ENCODE measurements at places on chromosomes 7 and 10.

GRCh38 chr10:90443342-90443741, 414.5 kb downstream of the HTR7 start:
- DNase-seq, result no peak

DNA sequence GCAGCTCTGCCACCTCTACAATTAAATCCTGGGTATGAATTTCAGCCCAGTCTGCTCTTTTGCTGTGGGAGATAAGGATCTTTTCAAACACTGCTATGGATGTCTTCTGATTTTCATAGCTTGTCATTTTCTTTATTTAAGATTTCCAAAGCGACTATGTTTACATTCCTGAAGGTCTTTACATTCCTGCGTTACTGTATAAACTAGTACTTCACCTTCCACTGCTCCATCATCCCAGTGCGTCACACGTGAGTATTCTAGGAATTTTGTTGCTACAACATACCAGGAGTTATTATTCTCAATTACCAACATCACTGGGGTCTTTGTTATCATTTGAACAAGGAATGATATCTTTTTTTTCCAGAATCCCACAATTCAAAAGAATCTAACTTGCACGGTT, 944.7 kb downstream of the SORCS3 start:
- DNase-seq, result peak; percentile 90

DNA sequence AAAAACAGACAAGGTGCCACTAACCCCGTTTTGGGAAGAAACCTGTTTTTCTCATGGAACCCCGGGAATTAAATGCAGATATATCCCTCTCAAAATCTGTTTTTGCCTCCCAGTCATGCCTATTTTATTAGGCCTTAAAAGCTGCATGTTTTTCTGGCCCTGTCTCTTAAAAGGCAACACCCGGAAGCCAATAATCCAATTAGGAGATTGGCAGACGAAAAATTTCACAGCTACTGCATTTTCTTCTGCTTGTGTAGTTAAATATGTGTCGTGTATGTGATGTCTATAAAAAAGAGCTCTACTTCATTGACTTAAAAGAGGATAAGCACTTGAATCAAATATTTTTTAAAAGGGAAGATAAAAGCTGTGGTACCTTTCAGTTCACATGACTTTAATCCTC, 31.9 kb upstream of the OPTN start:
- DNase-seq, result no peak

- DNase-seq, result no peak
These were observed 174.2 kb upstream of the ZNF32 start for GRCh38 chr10:43822631-43823580.

- DNase-seq, result no peak
These were observed 87.1 kb downstream of the HIBADH start for GRCh38 chr7:27575613-27576012.

GRCh38 chr10:61284222-61284890, 168.8 kb downstream of the TMEM26 start:
- peak; percentile 79 for DNase-seq

- no peak for DNase-seq
These were observed 229.1 kb downstream of the CUX1 start for GRCh38 chr7:102046373-102047117.

GRCh38 chr10:60123172-60123571, 216.8 kb upstream of the CCDC6 start:
- DNase-seq, result peak; percentile 48

DNA sequence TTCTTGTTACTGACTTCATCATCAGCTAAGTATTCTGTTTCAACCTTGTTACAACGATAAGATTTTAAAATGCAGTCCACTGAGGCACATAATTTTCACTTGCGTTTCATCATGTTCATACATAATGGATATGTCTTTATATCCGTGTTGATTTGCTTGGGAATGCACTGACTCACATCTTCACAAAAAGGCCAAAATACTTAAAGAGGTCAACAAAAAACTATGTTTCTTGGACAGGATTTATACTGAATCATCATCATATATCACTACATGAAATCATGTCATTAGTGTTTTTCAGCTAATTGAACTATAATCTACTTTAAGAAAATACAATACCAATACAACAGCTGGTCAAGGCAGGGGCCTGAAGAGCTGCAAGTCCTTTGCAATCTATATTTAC, 324.5 kb upstream of the KLF6 start:
- no peak for DNase-seq

DNA sequence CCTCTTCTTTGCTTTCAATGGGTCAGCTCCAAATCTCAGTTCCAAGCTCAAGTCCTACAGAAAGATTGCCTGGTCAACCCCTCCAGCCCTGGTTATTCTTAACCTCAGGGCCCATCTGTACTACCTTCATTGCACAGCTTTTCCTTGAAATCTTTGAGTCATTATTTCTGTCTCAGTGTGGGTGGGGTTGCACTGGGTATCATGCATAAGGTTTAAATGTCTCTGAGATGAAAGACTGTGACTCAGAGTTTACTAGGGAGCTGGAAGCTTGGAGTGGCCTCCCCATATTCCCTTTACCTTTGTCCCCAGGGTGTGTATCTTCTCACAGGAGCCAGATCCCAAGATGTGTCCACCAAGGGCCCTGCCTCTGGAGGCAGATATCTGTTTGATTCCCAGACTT, 3.3 kb upstream of the OR6V1 start:
- no peak for DNase-seq

GRCh38 chr10:96511044-96511945, 2.4 kb downstream of the TLL2 start:
- DNase-seq, result peak; percentile 46

DNA sequence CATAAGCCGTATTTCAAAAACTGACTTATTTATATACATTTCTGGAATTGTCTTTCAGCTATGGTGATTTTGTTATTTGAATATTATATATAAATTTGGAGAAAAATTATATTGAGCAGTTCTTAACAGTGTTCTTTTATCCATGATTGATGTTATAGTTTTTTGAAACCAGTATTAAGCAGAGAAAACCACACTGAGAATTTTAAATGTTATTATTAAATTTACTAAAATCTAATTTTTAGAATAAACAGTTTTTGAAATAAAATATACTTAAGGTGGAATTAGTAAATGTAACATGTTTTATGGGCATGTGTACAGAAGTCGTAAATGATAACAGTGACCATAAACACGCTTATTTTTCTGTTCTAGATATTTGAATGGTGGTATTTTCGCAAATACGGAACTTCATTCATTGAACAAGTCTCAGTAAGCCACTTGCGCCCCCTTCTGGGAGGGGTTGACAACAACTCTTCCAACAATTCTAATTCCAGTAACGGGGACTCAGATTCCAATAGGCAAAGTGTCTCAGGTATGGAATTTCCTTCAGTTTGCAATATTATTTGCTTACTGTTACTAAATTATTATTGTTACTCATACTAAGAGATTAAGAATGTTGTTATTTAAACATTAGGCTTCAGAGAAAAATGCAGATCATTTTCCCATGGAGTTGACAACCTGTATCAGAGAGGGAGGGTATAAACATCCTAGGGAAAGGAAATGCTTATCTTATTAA, 166.1 kb downstream of the ST7 start:
- DNase-seq, result peak; percentile 83

DNA sequence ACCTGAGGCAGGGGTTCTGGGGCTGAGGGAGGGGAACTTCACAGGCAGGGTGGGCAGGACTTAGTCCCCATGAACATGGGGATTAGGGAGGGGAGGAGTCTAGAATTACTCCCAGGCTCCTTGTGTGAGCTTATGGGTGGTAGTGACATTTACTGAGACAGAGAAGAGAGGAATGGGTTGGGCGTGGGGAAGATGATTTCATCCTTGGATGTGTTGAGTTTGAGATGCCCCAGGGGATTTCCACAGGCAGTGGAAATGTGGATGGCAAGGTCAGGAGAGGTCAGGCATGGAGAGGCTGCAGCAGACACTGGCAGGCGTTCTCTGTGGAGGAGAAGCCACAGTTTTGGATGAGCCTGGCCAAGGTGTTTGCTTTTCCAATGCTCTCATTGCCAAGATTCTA, 26.4 kb upstream of the GSDME start:
- DNase-seq, result peak; percentile 20

- peak; percentile 10 for DNase-seq
These were observed 404.1 kb upstream of the MKI67 start for GRCh38 chr10:128530301-128530700.

- DNase-seq, result no peak
These were observed 30.8 kb upstream of the NME8 start for GRCh38 chr7:37817591-37817960.

- DNase-seq, result no peak
These were observed 27.7 kb upstream of the TLX1 start for GRCh38 chr10:101103430-101103829.

GRCh38 chr10:50576245-50576815, 47.4 kb downstream of the SGMS1 start:
- peak; percentile 67 for DNase-seq

- DNase-seq, result no peak
These were observed 109.7 kb downstream of the ELMO1 start for GRCh38 chr7:37338966-37339365.

- DNase-seq, result peak; percentile 19
These were observed 173.3 kb downstream of the SLC16A9 start for GRCh38 chr10:59536167-59537014.

DNA sequence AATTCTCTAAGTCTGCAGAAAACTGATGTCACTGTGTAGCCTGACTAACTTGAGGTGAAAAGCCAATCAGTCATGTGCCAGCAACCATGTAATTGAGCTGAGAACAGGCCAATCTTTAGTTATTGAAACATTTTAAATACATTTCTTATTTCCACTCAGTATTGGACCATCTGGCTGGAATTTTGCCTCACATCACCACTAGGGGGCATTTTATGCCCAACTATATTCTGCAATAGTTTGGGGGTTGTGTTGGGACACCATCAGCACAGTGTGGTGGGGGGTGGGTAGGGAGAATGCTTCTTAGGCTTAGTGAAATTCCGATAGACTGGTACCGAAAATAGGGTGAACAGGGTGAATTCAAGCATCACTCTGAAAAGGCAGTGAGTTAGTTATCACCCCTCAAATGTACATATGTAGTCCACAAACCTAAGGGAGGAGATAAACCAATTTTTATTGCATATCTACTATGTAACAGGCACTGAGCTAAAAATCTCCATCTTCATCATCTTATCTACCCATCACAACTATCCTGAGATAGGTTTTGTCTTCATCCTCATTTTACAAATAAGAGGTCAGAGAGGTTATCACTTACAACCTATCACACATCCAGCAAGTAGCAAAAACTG, 17.8 kb downstream of the NPSR1 start:
- DNase-seq, result peak; percentile 42

GRCh38 chr10:77514870-77515269, 122.7 kb downstream of the KCNMA1 start:
- no peak for DNase-seq

- DNase-seq, result peak; percentile 78
These were observed 42.0 kb downstream of the ZC3HC1 start for GRCh38 chr7:130008941-130009847.

- no peak for DNase-seq
These were observed 66.4 kb downstream of the ST8SIA6 start for GRCh38 chr10:17387861-17388503.

GRCh38 chr7:70776627-70777101, 355.3 kb upstream of the GALNT17 start:
- no peak for DNase-seq

- DNase-seq, result no peak
These were observed 33.1 kb downstream of the ZMIZ1 start for GRCh38 chr10:79101560-79102497.

GRCh38 chr7:1419688-1420087, 39.6 kb downstream of the MICALL2 start:
- DNase-seq, result no peak

GRCh38 chr7:77651575-77652162, 44.6 kb upstream of the RSBN1L start:
- DNase-seq, result peak; percentile 47

DNA sequence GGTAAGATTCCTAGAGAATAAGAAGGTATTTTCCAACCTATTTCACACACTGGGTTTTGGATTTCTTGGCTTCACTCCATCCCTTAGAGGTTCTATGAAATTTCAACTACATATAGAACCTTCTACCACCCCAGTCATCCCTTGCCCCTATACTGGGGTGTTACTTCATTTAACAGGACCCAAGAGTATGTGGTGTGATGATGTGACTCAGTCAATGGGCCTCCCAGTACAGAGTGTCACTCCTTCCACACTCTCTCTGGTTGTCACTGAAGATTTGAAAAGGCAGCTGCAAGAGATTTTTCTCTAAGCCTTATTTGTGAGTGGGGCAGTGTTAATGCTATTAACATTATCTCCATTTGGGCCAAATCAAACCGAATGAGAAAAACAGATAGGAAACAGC, 33.5 kb downstream of the FGFBP3 start:
- DNase-seq, result no peak

- DNase-seq, result no peak
These were observed 151.5 kb downstream of the GRID1 start for GRCh38 chr10:86215046-86215445.

GRCh38 chr10:130935897-130936550, 375.5 kb downstream of the TCERG1L start:
- DNase-seq, result no peak

DNA sequence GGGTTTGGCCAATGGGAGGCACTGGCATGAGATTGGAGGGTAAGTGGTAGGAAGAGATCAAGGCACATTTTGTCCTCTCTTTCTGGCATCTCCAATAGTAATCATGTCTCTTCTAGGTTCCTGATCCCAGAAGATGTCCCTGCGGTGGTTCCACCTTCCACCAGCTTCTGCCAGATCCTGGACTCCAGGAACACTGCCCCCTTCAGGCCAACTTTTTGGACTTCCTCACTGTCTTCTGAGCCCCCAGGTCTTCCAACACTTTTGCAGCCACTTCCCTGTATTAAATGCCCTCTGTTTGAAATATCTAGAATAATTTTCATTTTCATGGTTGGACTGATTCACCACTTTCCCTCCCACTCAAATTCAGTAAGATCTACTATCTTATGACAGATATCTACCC, 60.9 kb downstream of the BAMBI start:
- no peak for DNase-seq

DNA sequence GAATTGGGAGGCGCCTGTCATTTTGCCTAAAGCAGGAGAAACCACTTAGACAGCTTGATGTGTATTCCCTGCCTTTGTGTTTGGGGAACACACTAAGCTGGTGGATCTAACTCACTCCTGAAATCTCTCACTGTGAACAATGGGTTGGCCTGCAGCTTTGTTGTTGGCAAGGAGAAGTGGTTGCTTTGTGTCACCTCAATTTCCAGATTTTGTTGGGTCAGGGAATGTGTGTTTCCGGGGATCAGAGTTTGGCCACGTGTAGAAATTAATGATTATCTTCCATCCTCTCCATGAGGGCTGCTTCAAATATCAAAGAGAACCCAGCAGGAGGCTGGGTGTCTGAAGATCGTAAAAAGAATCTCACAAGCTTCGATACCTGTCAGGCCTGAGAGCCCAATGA, 27.8 kb downstream of the A1CF start:
- DNase-seq, result no peak

- peak; percentile 10 for DNase-seq
These were observed 1.3 kb downstream of the INPP5A start for GRCh38 chr10:132538790-132539421.

Data from ELR (cell line).